Body of pancreas (tissue), 4 donors: ENCODE measurements at places on chromosomes 7 and 10. TPM values are rescaled to one million over a fixed set of nuclear protein-coding genes. Genes with fewer than 3 reads are reported as not detected.
A peak's percentile ranks its signal among the peaks of the same experiment; 100 is the strongest.

SNCG gene
- total RNA-seq, result 3.0 TPM

ANKRD30A gene
- total RNA-seq, result not detected

ANKRD2 gene
- not detected for total RNA-seq

UBN2 gene
- total RNA-seq, result 15.5 TPM

KCP gene
- 0.33 TPM for total RNA-seq

TSC22D4 gene
- total RNA-seq, result 34.9 TPM

DNA sequence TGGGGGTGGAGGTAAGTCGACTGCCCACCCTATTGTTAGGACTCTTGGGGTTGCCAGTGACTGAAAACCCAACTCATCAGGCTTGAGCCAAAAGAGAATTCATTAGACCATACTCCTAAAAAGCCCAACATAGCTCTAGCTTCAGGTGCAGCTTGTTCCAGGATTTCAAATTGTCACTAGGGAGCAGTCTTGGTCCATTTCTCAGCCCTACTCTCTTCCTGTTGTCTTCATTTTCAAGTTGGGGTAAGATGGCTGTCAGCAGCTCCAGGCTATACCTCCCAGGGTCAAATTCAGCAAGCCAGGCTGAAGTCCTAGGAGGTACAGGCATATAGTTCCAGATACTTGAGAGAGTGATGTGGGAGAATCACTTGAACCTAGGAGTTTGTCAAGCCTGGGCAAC lies 14.9 kb upstream of the COL13A1 start:
- H3K27me3 ChIP-seq, result no peaks in the 10 kb centered on the region
- no peak for DNase-seq
- no peaks in the 10 kb centered on the region for H3K36me3 ChIP-seq
- no peaks in the 10 kb centered on the region for H3K4me1 ChIP-seq
- no peak overlapping the region for H3K27ac ChIP-seq

DNA sequence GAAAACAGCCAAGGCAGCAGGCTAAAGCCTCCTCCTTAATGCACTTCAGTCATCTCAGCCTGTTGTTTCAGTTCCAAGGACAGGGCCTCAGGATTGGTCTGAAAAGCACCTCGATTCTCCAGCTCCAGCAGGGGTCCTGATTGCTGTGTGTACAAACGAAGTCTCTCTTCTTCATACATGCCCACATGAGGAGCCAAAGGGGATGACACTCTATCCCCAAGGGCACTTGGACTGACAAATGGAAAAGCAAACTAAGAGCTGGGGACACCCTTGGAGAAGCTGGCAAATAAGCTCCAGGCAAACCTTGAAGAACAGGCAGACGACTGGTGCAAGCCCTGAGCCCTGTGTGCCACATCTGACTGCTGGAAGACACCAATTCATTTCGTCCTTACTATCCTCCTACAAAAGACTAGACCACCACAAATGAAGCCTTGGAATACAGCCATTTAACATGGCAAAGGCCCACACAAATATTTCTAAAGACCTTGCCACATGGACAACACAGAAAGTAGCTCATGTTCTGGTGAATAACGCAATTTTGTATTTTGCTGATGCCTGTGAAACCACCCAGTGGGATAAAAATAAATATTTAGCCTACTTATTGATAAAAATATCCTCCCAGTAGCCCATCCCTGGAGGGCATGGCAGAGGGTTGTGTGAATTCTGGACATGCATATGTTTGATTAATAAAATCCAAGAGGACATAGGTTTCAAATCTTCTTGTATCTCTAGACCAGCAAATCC lies 61.9 kb downstream of the PARD3 start:
- H3K4me1 ChIP-seq, result peaks cover 50% of the 10 kb centered on the region
- H3K27me3 ChIP-seq, result no peaks in the 10 kb centered on the region
- no peak overlapping the region for H3K4me3 ChIP-seq
- peak overlapping the region; percentile 76 for H3K27ac ChIP-seq
- H3K36me3 ChIP-seq, result no peaks in the 10 kb centered on the region

DNA sequence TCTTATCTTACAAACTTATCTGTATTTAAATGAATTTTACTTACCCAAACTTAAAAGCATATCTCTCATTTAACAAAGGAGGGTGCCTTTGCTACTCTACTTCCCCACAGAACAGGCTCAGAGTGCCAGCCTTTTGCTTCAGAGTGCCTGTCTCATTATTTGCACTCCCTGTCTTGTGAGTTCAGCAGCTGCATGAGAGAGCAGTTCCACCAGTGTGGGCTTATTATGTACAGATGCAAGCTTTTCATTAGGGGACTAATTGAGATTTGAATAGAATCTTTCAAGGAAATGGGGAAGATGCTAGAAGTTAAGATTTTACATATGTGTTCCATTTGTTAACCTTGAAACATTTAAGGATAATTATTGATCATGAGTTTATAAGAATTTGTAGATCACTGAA lies 310.2 kb upstream of the LRRN3 start:
- H3K4me1 ChIP-seq, result no peaks in the 10 kb centered on the region
- DNase-seq, result no peak
- H3K36me3 ChIP-seq, result no peaks in the 10 kb centered on the region
- no peaks in the 10 kb centered on the region for H3K27me3 ChIP-seq
- no peak overlapping the region for H3K27ac ChIP-seq

- no peaks in the 10 kb centered on the region for H3K27me3 ChIP-seq
- no peak overlapping the region for H3K27ac ChIP-seq
- no peaks in the 10 kb centered on the region for H3K4me1 ChIP-seq
- no peak overlapping the region for H3K4me3 ChIP-seq
- no peaks in the 10 kb centered on the region for H3K36me3 ChIP-seq
Observed at GRCh38 chr7:85573844-85574243, 387.0 kb upstream of the SEMA3D start.

DNA sequence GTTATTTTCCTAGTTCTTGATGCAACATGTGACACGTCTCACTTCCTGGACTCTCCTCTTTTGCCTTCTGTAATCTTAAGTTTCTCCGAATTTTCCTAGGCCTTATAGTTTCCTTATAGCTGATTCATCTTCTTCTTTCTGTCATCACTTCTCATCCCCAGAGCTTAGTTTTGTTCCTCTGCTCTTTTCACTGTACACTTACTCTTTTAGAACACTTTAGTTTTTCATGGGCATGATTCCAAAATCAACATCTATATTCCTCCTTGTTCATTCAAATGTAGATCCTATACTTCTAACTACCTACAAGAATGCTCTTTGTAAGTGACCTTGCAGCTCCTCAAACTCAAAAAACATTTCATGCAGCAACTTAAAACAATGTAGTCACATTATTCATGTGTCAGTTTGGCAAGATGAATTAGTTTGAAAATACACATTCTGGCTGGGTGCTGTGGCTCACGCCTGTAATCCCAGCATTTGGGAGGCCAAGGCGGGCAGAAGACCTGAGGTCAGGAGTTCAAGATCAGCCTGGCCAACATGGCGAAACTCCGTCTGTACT lies 13.1 kb upstream of the SLC26A3 start:
- no peak for DNase-seq
- no peaks in the 10 kb centered on the region for H3K36me3 ChIP-seq
- no peak overlapping the region for H3K4me3 ChIP-seq
- peaks cover 9% of the 10 kb centered on the region for H3K4me1 ChIP-seq
- H3K27me3 ChIP-seq, result no peaks in the 10 kb centered on the region

GRCh38 chr7:4906682-4907081 lies 23.2 kb upstream of the RADIL start:
- DNase-seq, result no peak
- no peaks in the 10 kb centered on the region for H3K27me3 ChIP-seq
- H3K27ac ChIP-seq, result no peak overlapping the region
- no peaks in the 10 kb centered on the region for H3K4me1 ChIP-seq
- H3K4me3 ChIP-seq, result no peak overlapping the region
- no peaks in the 10 kb centered on the region for H3K36me3 ChIP-seq

- H3K4me3 ChIP-seq, result no peak overlapping the region
- DNase-seq, result no peak
- H3K27ac ChIP-seq, result no peak overlapping the region
- H3K27me3 ChIP-seq, result no peaks in the 10 kb centered on the region
- no peaks in the 10 kb centered on the region for H3K36me3 ChIP-seq
- H3K4me1 ChIP-seq, result no peaks in the 10 kb centered on the region
Observed at GRCh38 chr10:49661140-49661856, 18.2 kb upstream of the C10orf53 start.

- no peak overlapping the region for H3K4me3 ChIP-seq
- H3K27ac ChIP-seq, result no peak overlapping the region
Observed at GRCh38 chr7:141167381-141167964, 93.6 kb downstream of the TMEM178B start.

- H3K27me3 ChIP-seq, result no peaks in the 10 kb centered on the region
- no peaks in the 10 kb centered on the region for H3K4me1 ChIP-seq
- no peaks in the 10 kb centered on the region for H3K36me3 ChIP-seq
- no peak overlapping the region for H3K4me3 ChIP-seq
- DNase-seq, result no peak
- no peak overlapping the region for H3K27ac ChIP-seq
Observed at GRCh38 chr7:44346063-44346462, 20.7 kb upstream of the CAMK2B start.

DNA sequence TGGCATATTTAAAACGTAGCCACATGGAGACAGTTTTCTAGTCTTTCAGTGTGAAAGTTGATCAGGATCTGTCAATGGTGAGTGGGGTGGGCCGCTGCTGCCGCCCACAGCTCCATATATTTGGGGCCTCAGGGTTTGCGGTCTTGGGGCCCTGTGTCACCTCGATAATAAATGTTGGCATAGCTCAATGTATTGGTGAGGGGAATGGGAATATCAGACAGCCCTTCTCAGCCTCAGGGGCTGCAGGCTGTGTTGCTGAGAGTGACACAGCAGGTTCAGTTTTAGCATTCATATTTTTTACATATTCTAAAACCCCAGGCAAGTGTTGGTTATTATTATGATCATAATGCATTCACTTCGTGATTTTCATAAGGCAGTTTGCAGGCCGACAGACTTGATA lies 5.3 kb downstream of the CDH23 start:
- H3K27me3 ChIP-seq, result no peaks in the 10 kb centered on the region
- H3K27ac ChIP-seq, result no peak overlapping the region
- H3K4me1 ChIP-seq, result peaks cover 12% of the 10 kb centered on the region
- H3K4me3 ChIP-seq, result no peak overlapping the region

DNA sequence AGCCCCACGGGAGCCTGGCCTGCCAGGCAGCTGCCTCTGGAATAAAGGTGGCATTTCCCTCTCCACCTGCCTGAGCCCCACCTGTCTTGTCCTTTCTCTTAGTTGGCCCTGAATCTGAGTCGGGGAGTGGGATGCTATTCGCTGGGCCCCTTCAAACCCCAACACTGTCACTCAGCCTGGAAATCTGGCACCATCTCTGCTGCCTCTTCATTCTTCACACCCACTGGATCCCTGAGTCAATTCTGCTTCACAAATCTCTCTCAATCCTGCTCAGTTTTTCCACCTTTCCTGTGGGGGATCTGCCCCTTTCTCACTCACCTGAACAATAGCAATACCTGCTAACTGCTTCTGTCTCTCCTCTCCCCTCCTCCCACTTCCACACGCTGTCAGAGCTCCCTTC lies 10.6 kb downstream of the CRTAC1 start:
- H3K4me3 ChIP-seq, result no peak overlapping the region
- H3K36me3 ChIP-seq, result no peaks in the 10 kb centered on the region
- H3K27me3 ChIP-seq, result no peaks in the 10 kb centered on the region

DNA sequence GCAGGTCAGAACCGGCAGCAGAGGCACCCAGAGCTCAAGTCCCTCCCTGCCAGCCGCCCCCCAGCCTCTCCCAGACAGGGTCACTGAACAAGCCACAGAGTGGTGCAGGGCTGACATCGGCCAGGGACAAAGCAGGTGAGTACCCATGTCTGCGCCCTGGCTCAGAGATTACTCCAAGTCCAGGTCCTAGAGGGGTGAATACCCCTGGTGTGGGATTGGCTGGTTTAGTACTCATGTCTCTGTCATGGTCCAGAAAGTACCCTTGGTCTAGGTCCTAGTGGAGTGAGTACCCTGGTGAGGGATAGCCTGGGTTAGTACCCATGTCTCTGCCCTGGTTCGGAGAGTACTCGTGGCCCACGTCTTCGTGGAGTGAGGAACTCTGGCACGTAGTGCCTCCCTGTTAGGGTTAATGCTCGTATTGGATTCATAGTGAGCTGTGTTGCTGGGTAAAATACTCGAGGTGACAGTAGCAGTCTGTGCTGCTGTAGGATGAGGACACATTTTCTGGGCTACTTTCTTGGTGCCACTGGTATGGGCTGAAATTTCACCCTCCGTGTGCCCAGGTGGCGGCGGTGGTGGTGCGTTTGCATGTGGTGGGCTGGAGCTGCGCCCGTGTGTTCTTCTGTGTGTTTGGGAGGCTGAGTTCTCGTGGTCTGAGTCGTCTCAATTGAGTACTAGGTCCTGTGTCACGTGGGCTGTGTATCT lies 25.5 kb upstream of the KNDC1 start:
- H3K27me3 ChIP-seq, result no peaks in the 10 kb centered on the region
- no peaks in the 10 kb centered on the region for H3K36me3 ChIP-seq
- H3K4me3 ChIP-seq, result no peak overlapping the region
- DNase-seq, result no peak

DNA sequence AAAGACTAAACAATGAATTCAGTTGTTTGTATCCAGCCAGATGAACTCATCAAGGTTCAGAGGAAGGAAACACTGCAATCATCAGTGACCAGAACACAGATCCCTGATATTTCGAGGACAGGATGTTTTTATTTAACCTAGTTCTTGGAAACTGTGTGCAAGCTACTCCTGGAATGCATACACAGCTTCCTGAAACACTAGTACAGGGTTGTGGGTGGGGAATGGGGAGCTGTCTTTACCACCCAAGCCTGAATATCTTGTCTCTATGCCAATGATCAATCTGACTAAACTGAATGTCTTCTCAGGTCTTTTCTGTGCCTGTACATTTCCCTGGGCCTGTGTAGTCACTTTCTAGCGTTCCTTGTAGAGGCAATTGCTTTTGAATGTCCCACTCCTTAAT lies 374.6 kb downstream of the CALN1 start:
- no peaks in the 10 kb centered on the region for H3K36me3 ChIP-seq
- no peaks in the 10 kb centered on the region for H3K4me1 ChIP-seq
- no peak overlapping the region for H3K27ac ChIP-seq
- DNase-seq, result no peak
- H3K27me3 ChIP-seq, result no peaks in the 10 kb centered on the region

GRCh38 chr10:12235116-12235694 lies 39.2 kb downstream of the CDC123 start:
- H3K4me3 ChIP-seq, result no peak overlapping the region
- peaks cover 8% of the 10 kb centered on the region for H3K4me1 ChIP-seq
- no peak for DNase-seq

DNA sequence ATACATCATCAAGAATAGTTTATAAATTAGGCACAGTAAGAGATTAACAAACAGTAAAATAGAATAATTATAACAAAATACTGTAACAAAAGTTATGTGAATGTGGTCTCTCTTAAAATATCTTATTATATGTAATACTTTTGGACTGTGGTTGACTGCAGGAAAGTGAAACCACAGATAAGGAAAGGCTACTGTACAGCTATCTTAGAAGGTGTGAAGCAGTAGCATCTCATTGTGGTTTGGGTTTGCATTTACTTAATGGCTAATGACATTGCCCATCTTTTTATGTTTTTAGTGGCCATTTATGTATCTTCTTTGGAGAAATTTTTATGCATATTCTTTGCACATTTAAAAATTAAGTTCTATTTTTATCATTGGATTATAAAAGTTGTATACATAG lies 296.4 kb upstream of the MAGI2 start:
- no peaks in the 10 kb centered on the region for H3K27me3 ChIP-seq

DNA sequence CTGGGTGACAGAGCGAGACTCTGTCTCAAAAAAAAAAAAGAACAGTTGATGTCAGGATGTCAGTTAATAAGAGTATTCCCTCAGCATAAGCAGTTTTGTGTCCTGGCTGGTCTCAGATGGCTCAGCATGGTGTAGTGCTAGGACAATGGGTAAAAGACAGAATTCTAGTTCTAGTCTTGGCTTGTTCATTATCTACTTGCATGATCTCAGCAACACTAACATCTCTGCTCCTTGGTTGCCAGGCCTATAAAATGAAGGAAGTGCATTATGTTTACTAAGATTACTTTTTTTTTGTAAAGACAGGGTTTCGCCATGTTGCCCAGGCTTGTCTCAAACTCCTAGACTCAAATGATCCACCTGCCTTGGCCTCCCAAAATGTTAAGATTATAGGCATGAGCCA lies 84.3 kb upstream of the SP8 start:
- no peaks in the 10 kb centered on the region for H3K4me1 ChIP-seq
- DNase-seq, result no peak
- no peaks in the 10 kb centered on the region for H3K36me3 ChIP-seq
- H3K27me3 ChIP-seq, result no peaks in the 10 kb centered on the region
